Bladder microvascular endothelial cell (primary cell): ENCODE measurements at places on chromosomes 5 and 9. TPM values are rescaled to one million over a fixed set of nuclear protein-coding genes. Genes with fewer than 3 reads are reported as not detected.

The FOXD4L4 gene
- total RNA-seq: 0.38 TPM in 1 of 2 replicates, not detected in the other

The PDE6A gene
- total RNA-seq: 0.06 TPM in 1 of 2 replicates, not detected in the other

The IFNA14 gene
- total RNA-seq: not detected in 2 replicates

The LVRN gene
- total RNA-seq: 0.16 and 0.57 TPM in 2 replicates

The RAB14 gene
- 21.4 and 55.1 TPM in 2 replicates for total RNA-seq

The HSPB3 gene
- not detected in 2 replicates for total RNA-seq

The MSX2 gene
- total RNA-seq: 0.06 TPM in 1 of 2 replicates, not detected in the other

The KCNT1 gene
- total RNA-seq: not detected in 2 replicates

The PHAX gene
- total RNA-seq: 30.8 and 46.7 TPM in 2 replicates

The ZNF300 gene
- 4.2 and 9.8 TPM in 2 replicates for total RNA-seq

The PFDN1 gene
- total RNA-seq: 48.6 and 62.2 TPM in 2 replicates

The KIF24 gene
- 2.2 and 2.3 TPM in 2 replicates for total RNA-seq

The GAPT gene
- not detected in 2 replicates for total RNA-seq

The IFNA13 gene
- not detected in 2 replicates for total RNA-seq

The SLC6A19 gene
- not detected in 2 replicates for total RNA-seq

The KCNIP1 gene
- total RNA-seq: 0.32 and 24.7 TPM in 2 replicates

The CHD1 gene
- total RNA-seq: 43.7 and 84.3 TPM in 2 replicates

The DHFR gene
- 19.5 and 20.6 TPM in 2 replicates for total RNA-seq

The SPEF2 gene
- total RNA-seq: 0.63 and 0.81 TPM in 2 replicates

The PDE8B gene
- not detected in 2 replicates for total RNA-seq

The RNF180 gene
- total RNA-seq: 2.3 and 3.1 TPM in 2 replicates

The IRGM gene
- total RNA-seq: not detected in 2 replicates

The TNFSF8 gene
- not detected in 2 replicates for total RNA-seq

The CTNND2 gene
- not detected in 2 replicates for total RNA-seq

The CA9 gene
- not detected in 2 replicates for total RNA-seq

The ALDH1B1 gene
- 8.7 and 13.2 TPM in 2 replicates for total RNA-seq

The SPINK6 gene
- total RNA-seq: not detected in 2 replicates

The FBXO4 gene
- total RNA-seq: 6.4 and 8.1 TPM in 2 replicates

The TMEM215 gene
- total RNA-seq: not detected in 2 replicates

The DIRAS2 gene
- total RNA-seq: 0.13 TPM in 1 of 2 replicates, not detected in the other

The C9orf43 gene
- 0.16 and 0.44 TPM in 2 replicates for total RNA-seq

The ELOVL7 gene
- 0.38 and 1.8 TPM in 2 replicates for total RNA-seq

The PCDHGA12 gene
- total RNA-seq: 1.8 and 6.2 TPM in 2 replicates

The CBY3 gene
- total RNA-seq: 0.16 TPM in 1 of 2 replicates, not detected in the other

The SLC36A3 gene
- total RNA-seq: not detected in 2 replicates

The CAMK4 gene
- 0.32 and 2.3 TPM in 2 replicates for total RNA-seq

The SOX30 gene
- not detected in 2 replicates for total RNA-seq

The ANKRD55 gene
- 0.49 and 0.82 TPM in 2 replicates for total RNA-seq

The FREM1 gene
- total RNA-seq: 0.16 TPM in 1 of 2 replicates, not detected in the other

The FOXD4 gene
- total RNA-seq: under 0.01 and 0.25 TPM in 2 replicates

The HMCN2 gene
- 0.19 and 0.32 TPM in 2 replicates for total RNA-seq

The ANKRD18B gene
- 0.49 and 0.63 TPM in 2 replicates for total RNA-seq

The ADAMTS13 gene
- total RNA-seq: 0.49 and 3.0 TPM in 2 replicates

The TNFSF15 gene
- total RNA-seq: 0.32 and 11.5 TPM in 2 replicates

The IL17B gene
- not detected in 2 replicates for total RNA-seq

The TMEM167A gene
- total RNA-seq: 28.5 and 55.3 TPM in 2 replicates

The MTX3 gene
- 2.1 and 6.4 TPM in 2 replicates for total RNA-seq

The TMEM267 gene
- 5.2 and 14.3 TPM in 2 replicates for total RNA-seq

The TEK gene
- 45.0 and 141 TPM in 2 replicates for total RNA-seq

The CD72 gene
- 0.13 TPM in 1 of 2 replicates, not detected in the other for total RNA-seq

The INSL4 gene
- total RNA-seq: not detected in 2 replicates

The CNTNAP3 gene
- total RNA-seq: 18.5 and 104 TPM in 2 replicates

The TMC1 gene
- 1.3 and 2.4 TPM in 2 replicates for total RNA-seq

The CATSPER3 gene
- total RNA-seq: not detected in 2 replicates

The STARD4 gene
- total RNA-seq: 37.0 and 41.4 TPM in 2 replicates

The ICE1 gene
- 16.5 and 36.1 TPM in 2 replicates for total RNA-seq

The ALDH1A1 gene
- total RNA-seq: 109 and 3,182 TPM in 2 replicates

The SNCAIP gene
- total RNA-seq: 30.0 and 75.6 TPM in 2 replicates

The LMNB1 gene
- total RNA-seq: 70.4 and 89.0 TPM in 2 replicates
